Natural killer cell (primary cell): ENCODE measurements at places on chromosomes 16 and 17.
A peak's percentile ranks its signal among the peaks of the same experiment; 100 is the strongest.

- DNase-seq = no peak
Observed at GRCh38 chr17:50631195-50631907, 3.3 kb upstream of the ABCC3 start.

DNA sequence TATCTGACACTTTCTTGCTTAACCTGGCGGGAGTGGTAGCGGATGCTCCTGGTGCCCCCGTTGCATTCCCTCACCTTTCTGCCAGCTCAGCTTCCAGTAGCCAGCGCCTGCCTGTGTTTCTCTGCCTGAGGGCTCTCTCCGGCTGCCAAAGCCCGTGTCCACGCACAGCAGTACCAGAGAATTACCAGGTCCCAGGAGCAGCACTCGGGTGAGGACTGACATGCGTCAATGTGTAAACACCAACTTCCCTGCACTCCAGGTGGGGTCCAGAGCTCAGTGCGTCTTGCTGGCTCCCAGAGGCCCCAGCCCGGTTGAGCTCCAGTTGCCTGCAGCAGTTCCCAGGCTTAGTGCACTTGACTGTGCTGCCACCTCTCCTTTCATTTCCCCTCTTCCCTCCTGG, 54.8 kb downstream of the CDH13 start:
- no peak for DNase-seq

DNA sequence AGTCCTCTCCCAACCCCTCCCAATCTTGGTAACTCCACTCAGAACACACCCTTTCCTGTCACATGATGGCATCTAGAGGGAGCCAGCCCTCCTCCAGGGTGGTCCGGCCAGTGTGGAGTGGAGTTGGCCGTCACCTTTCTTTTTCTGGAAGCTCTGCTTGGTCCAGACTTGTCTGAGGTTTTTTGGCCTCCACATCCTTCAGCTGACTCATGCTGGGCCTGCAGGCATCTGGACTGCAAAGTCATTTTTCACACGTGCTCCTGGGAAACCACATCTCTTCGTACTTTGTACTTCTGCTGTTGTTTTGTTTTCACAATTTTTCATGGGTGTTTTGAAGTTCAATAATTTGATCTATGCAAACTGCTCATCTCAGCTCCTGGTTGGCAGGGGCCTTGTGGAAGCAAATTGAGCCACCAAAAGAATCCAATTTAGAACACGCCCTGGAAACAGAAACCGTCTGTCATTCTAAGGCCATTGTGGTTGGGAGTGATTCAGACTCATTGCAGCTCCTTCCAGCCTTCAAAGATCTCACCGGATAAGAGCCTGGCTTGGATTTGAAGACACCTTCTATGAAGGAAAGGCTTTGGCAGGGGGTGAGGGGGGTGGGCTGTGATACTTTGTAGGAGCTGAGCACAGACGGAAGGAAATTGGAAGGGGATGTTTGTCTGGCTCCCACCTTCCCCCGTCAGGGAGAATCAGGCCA, 42.4 kb upstream of the NF1 start:
- DNase-seq = peak; percentile 28

- peak; percentile 96 for DNase-seq
Observed at GRCh38 chr16:30377812-30378235, 3.2 kb downstream of the MYL11 start.

- no peak for DNase-seq
Observed at GRCh38 chr16:67025210-67025550, 3.8 kb upstream of the CBFB start.

DNA sequence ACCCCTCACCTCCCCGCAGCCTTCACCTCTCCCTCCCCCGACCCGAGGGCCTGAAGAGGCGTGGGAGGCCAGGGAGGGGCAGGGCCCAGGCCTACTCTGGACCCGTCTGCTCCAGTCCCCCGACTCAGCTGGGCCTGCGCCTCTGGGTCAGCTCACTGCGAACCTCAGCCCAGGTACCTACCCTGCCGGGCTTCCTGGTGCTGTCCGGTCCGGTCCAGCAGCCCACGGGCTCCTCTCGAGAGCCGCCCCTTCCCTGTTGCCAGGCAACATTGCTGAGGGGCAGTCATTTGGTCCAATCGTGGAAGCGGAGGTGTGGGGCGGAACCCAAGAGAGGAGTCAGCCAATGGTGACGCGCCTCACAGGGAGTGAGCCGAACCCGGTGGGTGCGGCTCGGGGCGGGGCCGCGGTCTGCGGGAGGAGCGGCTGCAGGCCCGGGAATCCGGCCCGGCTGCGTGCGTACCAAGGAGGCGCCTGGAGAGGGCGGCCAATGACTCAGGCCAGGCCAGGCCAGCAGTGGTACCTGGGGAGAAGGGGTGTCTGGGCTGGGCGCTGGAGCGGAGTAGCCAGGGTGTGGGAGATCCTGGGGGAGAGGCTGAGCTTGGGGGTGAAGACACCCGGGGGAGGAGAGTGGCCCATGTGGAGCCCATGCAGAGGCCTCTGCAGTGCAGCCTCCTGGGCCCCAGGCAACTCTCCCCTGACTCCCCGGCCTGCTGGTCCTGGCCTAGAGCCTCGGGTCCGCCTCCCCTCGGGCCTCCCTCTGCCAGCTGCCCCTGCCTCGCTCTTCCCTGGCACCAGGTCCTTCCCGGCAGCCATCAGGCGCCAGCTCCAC, at the start of gene MEAK7:
Gene MEAK7, minus strand, starts transcription at position 240 of the 829 bp plus-strand sequence. CDS start 6,573 bp downstream, outside the sequence.
- peak; percentile 98 for DNase-seq

DNA sequence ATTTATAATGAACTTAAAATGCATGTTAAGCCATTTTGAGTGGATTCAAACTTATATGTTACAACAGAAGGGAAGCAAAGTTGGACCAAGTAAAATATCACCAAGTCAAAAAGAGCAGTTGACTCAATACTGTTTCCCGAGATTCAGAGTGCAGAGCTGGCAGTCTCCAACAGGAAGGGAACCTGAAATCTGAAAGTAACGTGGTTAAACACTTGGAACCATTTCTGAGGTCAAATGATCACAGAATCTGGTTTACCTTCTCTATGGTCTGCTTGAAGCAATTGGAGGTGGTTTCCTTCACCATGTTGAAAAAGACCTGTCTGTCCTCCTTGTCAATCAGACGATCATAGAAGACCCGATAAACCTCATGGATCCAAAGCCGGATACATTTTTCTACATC, 86.5 kb downstream of the LYRM1 start:
- no peak for DNase-seq

GRCh38 chr16:52547004-52547833, at the start of gene TOX3:
Gene TOX3 (minus strand): TSS chr16:52547143. CDS start chr16:52546723, 420 bp downstream.
- no peak for DNase-seq

- no peak for DNase-seq
Observed at GRCh38 chr16:20310421-20311395, 16.6 kb downstream of the GP2 start.

DNA sequence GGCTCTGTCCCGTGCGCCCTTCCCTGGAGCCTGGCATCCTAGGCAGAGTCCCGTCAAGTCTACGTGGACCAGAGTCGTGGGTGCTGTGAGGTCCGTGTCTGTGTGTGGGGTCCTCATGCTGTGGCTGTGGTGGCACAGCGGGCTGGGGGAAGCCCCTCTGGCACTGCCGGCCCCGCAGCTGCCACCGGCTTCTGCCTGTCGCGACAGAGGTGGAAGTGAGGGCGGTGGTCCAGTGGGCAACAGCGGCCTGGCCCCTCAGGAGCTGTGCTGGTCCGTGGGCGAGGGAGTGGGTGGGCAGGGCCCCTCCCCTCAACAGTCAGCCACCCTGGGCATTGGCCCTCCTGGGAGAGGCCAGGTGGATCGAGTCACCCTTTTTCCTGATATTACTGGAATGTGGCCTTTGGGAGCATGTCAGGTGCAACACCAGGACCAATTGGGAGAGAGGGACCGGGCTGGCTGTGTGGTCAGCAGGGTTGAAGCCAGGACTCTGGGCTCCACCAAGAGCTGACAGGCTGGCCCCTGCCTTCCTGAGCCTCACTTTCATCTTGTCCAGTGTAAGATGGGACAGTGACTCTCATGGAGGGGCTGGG, 11.9 kb downstream of the BAIAP2 start:
- no peak for DNase-seq

DNA sequence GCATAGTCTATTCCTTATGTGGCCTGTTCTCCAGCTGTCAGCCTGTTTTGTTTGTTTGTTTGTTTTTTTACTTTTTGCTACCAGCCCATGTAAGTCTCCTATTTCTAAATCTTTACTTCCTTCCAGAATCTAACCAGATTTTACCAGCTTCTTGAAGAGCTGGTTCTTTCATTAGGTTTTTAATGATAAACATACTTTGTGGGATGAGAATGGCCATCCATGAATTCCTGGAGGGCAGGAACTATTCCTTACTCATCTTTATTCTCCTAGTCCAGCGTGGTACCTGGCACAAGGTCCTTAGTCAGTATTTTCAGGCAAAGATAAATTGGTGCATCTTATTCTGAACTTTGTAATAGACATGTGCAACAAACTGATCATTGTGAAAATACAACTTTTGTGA, 17.3 kb downstream of the RSPRY1 start:
- no peak for DNase-seq

DNA sequence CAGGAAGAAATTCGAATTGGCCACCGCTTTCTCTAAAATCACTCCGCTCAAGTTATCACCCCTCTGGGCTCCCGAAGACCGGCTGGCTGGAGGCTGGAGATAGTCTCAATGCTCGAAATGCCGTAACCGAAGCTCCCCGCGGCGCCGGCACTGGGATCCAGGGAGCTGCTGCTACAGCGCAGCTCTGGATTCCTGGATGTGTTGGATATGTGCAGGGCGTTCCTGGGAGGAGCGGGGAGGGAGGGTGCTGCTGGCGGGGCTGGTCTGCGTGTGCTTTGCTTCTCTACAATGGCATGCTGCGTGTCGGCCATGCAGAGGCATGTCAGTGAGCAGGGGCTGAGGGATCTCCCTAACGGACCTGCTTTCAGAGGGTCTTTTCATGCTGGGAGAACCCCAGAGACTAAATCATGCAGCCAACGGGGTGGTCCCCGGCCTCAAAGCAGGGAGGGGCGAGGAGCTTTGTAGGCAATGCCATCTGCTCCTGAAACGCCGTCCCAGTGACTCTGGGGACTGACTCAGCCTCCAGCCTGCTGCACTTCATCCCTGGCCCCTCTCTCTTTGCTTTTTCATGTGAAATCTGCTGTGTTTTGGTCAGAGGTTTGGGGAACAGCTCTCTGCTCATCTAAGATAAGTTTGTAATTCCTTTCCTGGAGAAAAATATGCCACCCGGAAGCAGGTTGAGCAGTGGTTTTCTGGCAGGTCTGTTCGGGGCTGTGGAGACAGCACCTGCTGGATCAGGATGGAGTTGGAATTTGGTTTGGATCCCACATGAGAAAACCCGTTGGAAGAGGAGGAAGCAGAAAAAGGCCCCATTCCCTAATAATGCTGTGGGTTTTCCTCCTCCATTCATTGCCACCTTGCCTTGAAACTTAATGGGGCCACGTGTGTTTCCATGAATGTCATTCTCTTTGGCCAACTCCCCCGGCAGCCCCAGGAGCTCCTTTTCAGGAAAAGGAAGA, 311.4 kb downstream of the SEC14L1 start:
- no peak for DNase-seq

DNA sequence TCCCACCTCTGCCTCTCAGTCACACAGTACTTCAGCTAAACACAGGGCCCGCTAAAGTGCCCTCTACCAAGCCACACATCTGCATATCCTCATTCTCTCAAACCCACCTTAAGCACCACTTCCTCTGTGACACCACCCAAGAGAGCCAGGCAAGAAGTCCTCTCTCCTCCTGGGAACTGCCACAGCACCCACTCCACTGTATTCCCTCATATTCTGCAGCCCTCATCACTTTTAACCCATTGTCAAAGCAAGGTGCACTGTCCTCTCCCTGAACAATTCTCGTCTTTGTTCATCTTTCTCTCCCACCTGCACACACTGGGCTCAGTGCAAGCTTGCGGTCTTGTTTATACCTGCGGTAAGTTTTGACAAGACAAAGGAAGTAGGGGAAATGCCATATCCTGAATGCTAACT, 13.6 kb downstream of the CHD9 start:
- no peak for DNase-seq

DNA sequence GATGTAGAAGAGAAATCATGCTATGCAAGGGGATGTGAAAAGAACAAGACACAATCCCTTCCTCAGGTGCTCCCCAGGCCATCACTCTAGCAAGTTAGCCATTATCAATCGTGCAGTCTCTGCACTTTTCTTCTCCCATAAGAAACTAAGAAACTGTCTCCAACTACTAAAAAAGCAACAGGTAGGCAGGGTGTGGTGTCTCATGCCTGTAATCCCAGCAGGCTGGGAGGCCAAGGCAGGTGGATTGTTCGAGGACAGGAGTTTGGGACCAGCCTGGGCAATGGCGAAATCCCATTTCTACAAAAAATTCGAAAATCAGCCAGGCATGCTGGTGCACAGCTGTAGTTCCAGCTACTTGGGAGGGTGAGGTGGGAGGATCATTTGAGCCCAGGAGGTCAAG, 13.8 kb downstream of the PARN start:
- no peak for DNase-seq

DNA sequence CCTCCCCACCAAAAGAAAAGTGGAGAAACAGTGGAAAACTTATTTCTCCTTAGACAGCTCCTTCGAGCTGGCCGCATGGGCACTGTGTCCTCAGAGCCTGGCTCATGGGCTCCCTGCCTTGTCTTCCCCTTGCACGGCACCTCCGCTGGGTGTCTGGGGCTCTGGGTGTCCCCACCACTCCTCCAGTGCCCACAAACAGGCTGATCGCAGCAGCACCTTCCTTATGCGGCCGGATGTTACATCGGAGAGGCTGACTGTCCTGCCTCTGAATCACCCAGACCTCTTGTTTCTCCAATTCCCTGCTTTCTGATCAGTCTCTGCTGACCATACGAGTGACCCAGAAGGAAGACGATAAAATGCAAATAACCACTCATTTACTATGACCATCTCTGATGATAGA, 121.7 kb downstream of the SLC39A11 start:
- no peak for DNase-seq

- no peak for DNase-seq
Observed at GRCh38 chr16:72811876-72812275, 236.1 kb downstream of the ZFHX3 start.

GRCh38 chr16:9610727-9611126, 519.3 kb downstream of the HAPSTR1 start:
- no peak for DNase-seq

GRCh38 chr17:3282901-3283300, 15.3 kb downstream of the OR3A1 start:
- no peak for DNase-seq

- no peak for DNase-seq
Observed at GRCh38 chr16:76607317-76607716, 330.1 kb downstream of the CNTNAP4 start.

DNA sequence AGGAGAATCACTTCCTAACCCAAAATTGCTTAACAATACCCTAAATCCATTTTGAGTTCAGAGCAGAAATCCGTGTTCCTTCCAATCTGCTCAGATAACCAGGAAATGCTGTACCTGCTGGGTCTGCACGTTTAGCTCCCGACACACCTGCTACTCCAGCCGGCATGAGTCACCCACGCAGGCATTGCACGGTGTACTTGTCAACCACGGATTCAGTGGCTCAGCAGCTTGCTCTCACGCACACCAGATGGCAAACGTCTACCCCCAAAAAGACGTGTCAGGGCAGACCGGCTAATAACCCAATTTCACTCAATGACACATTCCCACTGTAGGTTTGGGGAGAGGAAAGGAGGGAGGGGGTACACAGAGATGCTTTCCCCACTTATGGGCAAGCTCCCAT, 468.1 kb downstream of the SOX9 start:
- DNase-seq = peak; percentile 39
